HepG2 (cell line): ENCODE measurements at places on chromosomes 7 and 10.

DNA sequence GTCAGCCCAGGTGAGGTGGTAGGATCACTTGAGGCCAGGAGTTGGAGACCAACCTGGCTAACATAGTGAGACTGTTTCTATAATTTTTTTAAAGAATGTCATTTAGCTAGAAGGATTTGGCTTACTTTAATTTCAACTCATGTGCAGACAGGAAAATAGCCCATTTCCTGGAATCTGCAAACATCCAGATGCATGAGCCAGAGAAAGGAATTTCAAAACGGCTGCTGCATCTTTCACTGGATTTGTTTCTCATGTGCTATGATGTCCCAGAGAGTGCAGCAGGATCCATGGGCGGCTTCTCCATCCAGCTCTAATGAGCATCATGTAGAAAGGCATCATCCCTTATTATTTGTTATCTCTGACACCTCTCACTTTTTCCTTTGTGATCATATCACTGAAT lies 149.3 kb downstream of the GALNT17 start:
- H3K4me3 ChIP-seq: no peak overlapping the region
- H3K36me3 ChIP-seq: no peaks in the 10 kb centered on the region

DNA sequence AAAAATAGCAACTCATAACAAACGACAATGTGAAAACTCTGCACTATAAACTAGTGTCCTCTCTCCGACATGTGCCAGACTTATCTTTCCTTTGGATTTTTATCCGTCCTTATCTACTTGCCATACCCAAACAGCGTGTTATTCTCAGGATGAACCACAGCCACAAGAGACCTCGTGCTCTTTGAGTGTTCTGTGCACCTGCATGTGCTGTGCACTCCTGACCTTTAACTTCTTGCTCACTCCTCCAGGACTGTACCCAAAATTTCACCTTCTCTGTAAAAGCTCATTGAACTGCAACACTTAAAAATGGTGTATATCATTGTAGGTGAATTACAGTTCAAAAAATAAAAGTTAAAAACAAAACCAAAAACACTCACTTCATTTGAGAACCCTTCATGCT lies 58.0 kb upstream of the SLC35G1 start:
- no peak for DNase-seq
- no peaks in the 10 kb centered on the region for H3K27me3 ChIP-seq
- no peaks in the 10 kb centered on the region for H3K4me1 ChIP-seq
- no peak overlapping the region for H3K4me3 ChIP-seq
- no peaks in the 10 kb centered on the region for H3K36me3 ChIP-seq

- no peaks in the 10 kb centered on the region for H3K27me3 ChIP-seq
- no peaks in the 10 kb centered on the region for H3K36me3 ChIP-seq
- no peak overlapping the region for H3K4me3 ChIP-seq
- H3K4me1 ChIP-seq: peaks cover 27% of the 10 kb centered on the region; the same call in 1 of the 2 replicates
- H3K27ac ChIP-seq: no peak overlapping the region
Measured at GRCh38 chr7:33610918-33611317, 294.4 kb upstream of the BMPER start.

DNA sequence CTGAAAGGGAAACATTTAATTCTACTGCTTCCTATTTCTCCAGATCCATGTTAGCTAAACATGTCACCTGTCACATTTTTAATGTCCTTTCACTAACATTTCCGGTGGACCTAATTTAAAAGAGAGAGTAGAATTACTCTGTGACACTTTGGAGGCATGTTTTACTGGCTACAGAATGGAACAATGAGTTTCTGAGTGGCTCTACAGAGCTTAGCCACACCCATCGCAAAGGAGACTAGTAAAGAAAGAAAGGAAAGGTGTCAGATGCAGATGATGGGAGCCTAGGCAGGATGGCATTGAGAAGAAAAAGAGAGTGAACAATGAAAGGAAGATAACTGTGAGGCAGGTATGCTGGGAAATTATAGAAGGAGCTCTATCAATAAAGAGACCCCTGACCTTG lies 35.9 kb downstream of the NDUFB2 start:
- no peak for DNase-seq
- no peaks in the 10 kb centered on the region for H3K27me3 ChIP-seq
- no peaks in the 10 kb centered on the region for H3K4me1 ChIP-seq
- H3K36me3 ChIP-seq: peaks cover 8% of the 10 kb centered on the region; the same call in 1 of the 3 replicates
- H3K4me3 ChIP-seq: no peak overlapping the region
- H3K27ac ChIP-seq: no peak overlapping the region

- H3K27me3 ChIP-seq: no peaks in the 10 kb centered on the region
Measured at GRCh38 chr7:138342990-138343389, 117.1 kb upstream of the TRIM24 start.

DNA sequence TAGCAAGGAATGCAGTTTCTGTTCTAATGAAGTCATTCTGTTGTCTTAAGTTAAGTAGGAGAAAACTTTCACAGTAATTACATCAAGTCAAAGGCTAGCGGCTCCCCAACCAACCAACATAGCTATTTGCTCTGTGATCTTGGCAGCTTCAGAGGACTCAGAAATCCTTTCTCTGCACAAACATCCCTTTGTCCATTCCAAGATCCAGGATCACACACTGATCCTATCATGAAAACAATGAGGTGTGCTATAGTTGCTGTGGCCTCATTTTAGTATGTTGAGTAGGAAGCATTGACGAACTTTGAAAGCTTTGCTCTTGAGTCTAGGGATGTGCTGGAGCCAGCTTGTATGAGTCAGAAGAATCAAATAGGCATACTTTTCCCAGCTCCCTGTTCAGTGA lies 218.2 kb upstream of the PRSS58 start:
- H3K4me3 ChIP-seq: no peak overlapping the region
- no peak for DNase-seq
- H3K36me3 ChIP-seq: no peaks in the 10 kb centered on the region
- no peaks in the 10 kb centered on the region for H3K4me1 ChIP-seq
- H3K27me3 ChIP-seq: no peaks in the 10 kb centered on the region
- no peak overlapping the region for H3K27ac ChIP-seq

DNA sequence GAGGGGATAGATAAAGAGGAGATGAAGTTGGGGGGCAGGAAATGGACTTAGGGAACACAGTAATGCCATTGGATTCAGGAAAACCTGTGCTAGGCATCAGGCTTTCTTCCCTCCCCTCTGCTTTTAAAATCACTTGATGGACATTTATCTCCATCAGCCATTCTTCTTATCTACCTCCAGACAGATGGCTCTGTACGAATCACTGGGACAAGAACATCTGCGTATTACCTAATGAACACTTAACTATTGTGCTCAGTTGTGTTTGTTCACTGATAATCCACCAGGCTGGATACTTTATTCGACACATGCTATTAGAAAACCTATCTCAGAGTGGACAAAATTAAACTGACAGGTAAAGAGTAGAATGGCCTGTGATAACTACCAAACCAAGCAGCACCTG lies 40.0 kb downstream of the TNKS2 start:
- H3K4me1 ChIP-seq: no peaks in the 10 kb centered on the region
- H3K27me3 ChIP-seq: no peaks in the 10 kb centered on the region
- H3K36me3 ChIP-seq: peaks cover 73% of the 10 kb centered on the region; the same call in 2 of the 3 replicates

DNA sequence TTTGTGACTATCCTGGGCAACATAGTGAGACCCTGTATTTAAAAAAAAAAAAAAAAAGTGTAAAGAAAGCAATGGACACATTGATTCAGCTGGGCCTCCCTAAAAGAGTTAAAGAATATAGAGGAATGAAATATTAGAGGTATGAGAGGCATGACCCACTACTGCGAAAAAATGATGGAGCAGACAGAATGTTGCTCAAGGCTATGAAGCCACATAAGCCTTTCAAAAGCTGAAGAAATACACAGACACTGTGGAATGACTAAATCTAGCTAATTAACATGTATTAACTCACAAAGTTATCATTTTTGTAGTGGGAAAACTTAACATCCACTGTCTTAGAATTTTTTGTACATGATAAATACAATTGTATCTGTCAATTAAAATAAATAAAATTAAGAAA lies 107.3 kb downstream of the HGF start:
- no peaks in the 10 kb centered on the region for H3K4me1 ChIP-seq
- no peaks in the 10 kb centered on the region for H3K27me3 ChIP-seq

DNA sequence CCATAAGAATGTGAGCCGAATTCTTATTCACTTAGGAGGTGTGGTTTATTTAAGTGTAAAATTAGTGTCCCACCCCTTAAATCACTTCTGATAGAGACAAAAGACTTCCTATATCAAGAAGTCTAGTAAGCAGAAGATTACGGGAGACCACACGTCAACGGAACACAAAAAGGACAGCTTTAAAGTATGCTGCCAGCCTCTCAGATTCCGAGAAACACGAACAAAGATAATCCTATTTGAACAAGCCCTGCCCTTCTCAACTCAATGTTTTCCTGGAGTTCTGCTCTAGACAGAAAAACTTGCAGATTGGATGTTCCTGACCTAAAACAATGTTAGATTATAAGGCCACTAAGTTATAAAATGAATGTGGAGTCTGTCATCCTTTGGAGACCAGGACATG lies 4.9 kb upstream of the MCU start:
- H3K4me3 ChIP-seq: no peak overlapping the region; the same call in 1 of the 2 replicates
- no peak overlapping the region for H3K27ac ChIP-seq
- no peaks in the 10 kb centered on the region for H3K27me3 ChIP-seq
- no peaks in the 10 kb centered on the region for H3K36me3 ChIP-seq
- no peak for DNase-seq
- H3K4me1 ChIP-seq: peaks cover 48% of the 10 kb centered on the region

GRCh38 chr7:31776616-31777015 lies 89.6 kb downstream of the PPP1R17 start:
- no peak overlapping the region for H3K4me3 ChIP-seq
- no peak for DNase-seq
- no peaks in the 10 kb centered on the region for H3K4me1 ChIP-seq
- H3K27me3 ChIP-seq: peaks cover 9% of the 10 kb centered on the region; the same call in 1 of the 3 replicates
- no peaks in the 10 kb centered on the region for H3K36me3 ChIP-seq
- no peak overlapping the region for H3K27ac ChIP-seq

DNA sequence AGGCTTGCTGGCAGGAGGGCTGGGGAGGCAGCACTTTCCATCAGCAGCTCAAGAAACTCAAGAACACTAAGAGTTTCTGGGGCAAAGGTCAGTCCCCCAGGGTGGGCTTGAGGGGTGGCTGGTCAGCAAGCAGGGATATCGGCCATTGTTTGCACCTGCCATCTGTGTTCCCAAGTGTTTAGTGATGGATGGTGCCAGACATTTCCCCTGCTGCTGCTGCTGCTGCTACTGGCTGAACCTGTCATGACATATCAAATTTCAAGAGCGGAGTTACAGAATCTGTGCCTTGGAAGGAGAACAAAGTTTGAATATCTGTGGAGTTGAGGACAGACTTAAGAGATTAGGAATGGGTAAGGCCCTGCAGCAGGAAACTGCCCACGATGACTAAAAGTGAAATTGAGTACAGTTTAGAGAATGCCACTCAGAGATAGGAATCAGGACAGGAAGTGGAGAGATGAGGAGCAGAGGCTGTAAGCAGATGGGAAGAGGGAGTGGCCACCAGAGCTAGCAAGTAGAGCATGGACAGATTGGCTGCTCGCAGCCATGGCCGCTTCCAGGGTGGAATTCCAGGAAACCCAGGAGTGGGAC lies 39.2 kb upstream of the PPP1R3C start:
- no peak for DNase-seq
- H3K4me3 ChIP-seq: no peak overlapping the region
- H3K27ac ChIP-seq: no peak overlapping the region
- H3K27me3 ChIP-seq: no peaks in the 10 kb centered on the region
- H3K36me3 ChIP-seq: no peaks in the 10 kb centered on the region

DNA sequence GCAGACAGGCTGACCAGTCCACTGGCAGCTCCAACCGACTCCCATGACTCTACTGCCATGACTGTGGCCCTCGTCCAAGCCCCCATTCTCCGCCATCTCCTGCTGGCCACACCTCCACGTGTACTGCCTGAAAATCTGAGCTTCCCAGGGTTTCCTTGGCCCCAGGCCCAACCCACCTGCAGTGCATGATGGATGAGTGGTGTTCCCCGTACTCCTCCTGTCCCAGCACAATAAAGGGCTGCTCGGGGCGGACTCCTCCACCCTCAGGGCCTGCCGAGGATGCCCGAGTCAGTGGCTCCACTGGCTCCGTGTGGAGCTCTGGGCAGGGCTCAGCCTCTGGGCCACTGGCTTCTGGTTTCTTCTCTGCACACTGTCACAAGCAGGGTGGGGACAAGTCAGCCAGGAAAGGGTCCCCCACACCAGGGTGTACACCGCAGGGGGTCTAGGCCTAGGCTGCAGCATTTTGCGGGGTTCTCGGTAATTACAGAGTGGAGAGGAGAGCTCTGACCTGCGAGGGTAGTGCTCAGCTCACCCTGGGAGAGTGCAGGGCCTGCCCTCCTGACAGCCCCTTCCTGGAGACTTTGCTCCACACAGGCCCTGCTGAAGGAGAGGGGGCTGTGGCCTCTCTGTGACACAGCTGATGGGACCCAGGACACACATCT lies 15.2 kb downstream of the WDR91 start:
- H3K4me1 ChIP-seq: peaks cover 12% of the 10 kb centered on the region
- peaks cover 27% of the 10 kb centered on the region for H3K36me3 ChIP-seq
- H3K4me3 ChIP-seq: no peak overlapping the region

DNA sequence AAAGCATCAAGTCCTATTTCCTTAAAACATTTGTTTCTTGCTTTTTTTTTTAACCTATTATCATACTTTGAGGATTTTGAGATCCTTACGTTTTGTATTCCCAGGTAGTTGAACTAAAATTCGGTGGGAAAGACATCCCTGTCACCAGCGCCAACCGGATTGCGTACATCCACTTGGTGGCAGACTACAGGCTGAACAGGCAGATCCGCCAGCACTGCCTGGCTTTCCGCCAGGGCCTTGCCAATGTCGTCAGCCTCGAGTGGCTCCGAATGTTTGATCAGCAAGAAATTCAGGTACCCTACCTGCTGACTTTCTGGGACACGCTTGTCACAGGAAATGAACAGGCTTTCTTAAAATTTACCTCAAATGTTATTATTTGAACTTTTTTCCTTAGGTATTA lies 83.0 kb upstream of the DNAJB6 start:
- H3K27ac ChIP-seq: no peak overlapping the region
- no peak overlapping the region for H3K4me3 ChIP-seq
- no peaks in the 10 kb centered on the region for H3K27me3 ChIP-seq
- no peak for DNase-seq

- no peak for DNase-seq
- H3K4me1 ChIP-seq: no peaks in the 10 kb centered on the region
- no peaks in the 10 kb centered on the region for H3K27me3 ChIP-seq
- no peak overlapping the region for H3K27ac ChIP-seq
Measured at GRCh38 chr7:51035716-51036115, 253.0 kb upstream of the GRB10 start.

DNA sequence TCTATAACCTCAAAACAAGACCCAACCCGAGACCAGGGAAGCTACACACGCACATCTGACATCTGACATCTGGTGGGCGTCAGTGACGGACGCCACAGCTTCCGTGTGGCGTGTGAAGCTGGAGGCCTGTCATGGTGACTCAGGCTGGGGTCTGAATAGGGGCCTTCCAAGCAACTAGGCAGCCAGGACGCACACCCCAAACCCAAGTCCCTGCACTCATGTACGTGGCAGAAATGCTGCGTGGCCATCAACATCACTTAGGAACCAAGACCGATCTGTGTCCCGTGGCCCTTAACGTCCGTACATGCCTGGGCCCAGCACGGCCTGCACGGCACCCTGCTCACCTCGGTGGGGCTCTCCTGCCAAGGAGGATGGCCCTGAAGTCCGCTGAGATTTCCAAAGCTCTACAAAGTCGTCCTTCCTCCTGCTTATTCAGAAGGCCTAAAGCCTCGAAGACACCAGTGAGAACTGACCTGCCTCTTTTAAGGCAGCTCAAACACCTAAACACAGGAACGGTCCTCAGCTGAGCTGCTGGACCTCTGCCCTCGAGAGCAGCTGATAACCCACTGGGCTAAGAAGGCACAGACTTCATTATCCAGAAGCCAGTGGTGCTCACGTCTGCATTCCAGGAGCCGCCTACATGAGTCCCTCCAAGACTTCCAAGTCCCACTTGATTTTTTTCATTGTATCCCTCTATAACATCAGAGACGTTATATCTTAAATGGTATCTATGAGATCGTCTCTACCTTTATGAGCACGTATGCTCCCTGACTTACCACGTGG lies 82.5 kb downstream of the DIP2C start:
- no peaks in the 10 kb centered on the region for H3K4me1 ChIP-seq
- H3K27ac ChIP-seq: no peak overlapping the region
- no peaks in the 10 kb centered on the region for H3K27me3 ChIP-seq
- DNase-seq: no peak
- no peak overlapping the region for H3K4me3 ChIP-seq
